ENCODE measurements at places on chromosomes 2 and 18.
A peak's percentile ranks its signal among the peaks of the same experiment; 100 is the strongest.

- DNase-seq: peak; percentile 64
Observed at GRCh38 chr2:206556357-206556949, 85.8 kb upstream of the FAM237A start.

GRCh38 chr2:3725458-3726250 is 22.3 kb downstream of the DCDC2C start:
- no peak for DNase-seq

DNA sequence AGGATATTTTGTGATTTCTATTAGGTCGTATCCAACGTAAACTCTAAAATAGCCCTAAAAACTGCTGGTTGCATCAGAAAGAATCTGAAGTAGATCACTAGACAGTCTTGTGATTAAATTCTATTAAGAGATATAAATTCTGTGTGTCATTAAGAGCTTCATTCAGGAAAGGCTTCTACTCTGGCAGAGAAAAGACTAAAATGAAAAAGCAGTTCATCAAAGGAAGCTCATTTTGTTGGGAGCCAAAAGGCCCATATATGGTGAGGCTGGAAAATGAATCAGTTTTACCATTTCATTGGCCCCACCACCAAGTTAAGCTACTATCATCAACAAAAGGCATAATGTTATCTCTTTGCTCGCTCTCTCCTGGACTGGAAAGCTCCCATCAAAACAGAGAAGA is 261.1 kb downstream of the SATB2 start:
- no peak for DNase-seq

- DNase-seq: no peak
Observed at GRCh38 chr2:176781570-176782217, 430.9 kb upstream of the HNRNPA3 start.

DNA sequence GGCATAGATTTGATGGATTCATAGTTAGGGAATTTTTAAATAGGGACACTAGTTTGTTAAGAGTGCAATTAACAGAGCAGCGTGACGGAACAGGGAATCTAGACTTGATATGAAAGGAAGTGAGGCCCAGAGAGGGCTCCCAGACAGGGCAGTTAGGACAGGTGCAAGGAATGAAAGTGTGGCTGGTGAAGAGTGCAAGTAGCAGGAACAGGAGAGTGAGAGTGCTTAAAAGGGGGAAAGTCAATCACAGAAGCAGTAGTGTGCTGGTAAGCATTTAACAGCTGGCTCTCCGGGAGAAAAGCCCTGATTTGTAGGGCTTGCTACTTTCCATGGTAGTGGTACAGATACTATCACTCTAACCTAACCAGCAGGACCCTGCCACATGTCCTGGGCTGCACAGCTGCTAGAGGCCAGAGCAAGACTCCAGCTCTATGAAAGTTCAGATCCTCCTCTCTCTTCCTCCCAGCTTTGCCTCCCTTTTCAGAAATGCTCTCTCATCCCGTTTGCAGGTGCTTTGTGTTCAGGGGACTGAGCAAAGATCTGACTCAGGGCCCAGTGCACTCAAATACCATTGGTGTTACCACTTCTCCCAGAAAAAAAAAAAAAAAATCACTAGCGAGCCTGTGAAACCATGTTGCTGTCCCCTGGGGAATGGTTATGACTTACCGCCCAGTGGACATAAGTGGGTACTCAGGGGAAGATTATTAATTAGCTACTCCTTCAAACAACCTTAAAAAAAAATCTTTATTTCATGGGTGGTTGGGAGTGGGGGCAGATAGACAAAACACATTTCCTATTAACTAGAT is 18.1 kb upstream of the GCFC2 start:
- DNase-seq: no peak

- peak; percentile 68 for DNase-seq
Observed at GRCh38 chr18:63994783-63995399, 25.0 kb downstream of the SERPINB8 start.

DNA sequence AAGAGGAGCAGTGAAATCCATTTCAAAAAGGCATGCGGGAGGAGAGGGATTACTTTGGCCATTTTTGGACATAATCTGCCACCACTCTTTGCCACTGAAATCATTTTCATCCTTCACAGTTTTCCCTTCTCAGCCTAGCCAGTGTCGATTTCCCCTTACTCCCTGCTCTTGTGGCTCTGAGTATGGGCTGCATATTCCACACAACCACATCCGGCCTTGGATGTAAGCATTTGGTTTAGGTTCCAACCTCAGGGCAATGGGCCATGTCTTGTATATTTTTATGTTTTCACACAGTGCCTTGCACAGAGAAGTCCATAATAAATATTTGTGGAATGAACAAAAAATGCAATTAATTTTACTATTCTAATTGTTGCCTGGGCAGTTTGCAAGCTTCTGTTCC is 7.7 kb upstream of the SERPINE2 start:
- peak; percentile 17 for DNase-seq

DNA sequence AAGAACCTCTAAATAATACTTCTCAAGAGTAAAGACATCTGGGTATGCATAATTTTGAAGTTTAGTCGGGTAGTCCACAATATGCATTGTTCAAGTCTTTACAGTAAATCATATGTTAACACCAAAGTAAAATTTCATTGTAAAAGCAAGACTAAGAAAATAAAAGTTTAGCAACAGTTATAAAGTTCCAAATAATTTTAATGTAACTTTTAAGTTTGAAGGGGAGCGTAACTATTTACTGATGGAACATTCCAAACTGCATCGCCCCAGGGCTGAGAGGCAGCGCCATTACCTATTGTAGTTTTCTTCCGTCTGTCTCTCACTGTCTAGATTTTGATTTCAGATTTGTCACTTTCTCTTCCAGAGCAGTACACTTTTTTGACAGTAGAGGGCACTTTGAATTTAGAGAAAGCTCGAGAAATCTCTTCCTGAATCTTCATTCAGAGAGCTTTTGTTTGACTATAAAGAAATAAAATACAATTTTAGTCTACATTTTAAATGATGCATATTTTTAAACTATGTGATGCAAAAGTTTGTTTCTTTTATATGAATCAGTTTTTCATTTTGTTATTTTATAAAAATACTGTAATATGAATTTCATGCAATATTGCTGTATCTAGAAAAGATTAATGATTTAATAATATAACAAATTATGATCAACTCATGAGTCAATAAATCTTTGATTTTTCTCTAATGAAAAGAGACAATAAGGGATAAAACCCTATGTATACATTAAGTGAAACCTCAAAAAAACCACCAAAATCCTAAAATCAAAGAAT is 389.8 kb downstream of the FIGN start:
- peak; percentile 76 for DNase-seq

GRCh38 chr2:119376810-119377209 is 10.0 kb downstream of the DBI start:
- no peak for DNase-seq

DNA sequence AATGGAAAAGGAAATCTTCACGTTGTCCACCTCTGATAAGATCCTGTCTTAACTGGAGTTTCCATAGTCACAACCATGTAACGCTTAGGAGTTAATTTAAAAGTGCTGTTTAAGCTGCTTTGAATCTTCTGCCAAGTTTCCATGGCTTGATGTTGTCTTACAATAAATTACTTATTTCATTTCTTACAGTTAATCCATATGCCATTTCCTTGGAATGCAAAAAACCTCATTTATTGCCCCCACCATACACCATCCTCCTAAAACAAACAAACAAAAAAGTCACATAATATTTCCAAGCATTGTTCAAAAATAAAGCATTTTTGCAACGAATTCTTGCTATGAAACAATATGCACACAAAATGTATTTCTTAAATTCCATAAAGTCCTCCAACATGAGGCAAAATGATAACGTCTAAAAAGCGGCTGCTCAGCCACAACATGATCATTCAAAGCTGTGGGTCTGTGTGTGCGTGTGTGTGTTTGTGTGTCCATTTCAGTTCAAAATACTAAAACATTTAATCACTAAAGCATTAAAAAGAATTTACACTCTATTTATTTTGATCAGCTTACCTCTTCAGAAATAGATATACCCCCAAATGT is 46.8 kb upstream of the PXDN start:
- no peak for DNase-seq

DNA sequence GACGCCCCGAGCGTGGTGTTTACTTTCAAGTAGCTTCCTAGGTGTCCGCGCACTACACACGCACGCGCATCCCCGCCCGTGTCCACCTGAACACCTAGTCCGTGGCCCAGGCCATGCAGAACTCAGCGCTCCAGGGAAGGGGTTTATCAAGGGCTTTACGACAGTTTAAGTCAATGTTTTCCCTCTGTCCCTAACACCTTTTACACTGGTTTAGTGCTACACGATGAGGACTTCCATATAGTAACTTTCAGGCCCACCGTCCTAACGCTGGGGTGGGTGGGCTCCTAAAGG is 1.4 kb upstream of the BCL2 start:
- no peak for DNase-seq

- no peak for DNase-seq
Observed at GRCh38 chr2:147382322-147382948, 462.4 kb upstream of the ACVR2A start.

GRCh38 chr2:10101491-10101890 is 21.0 kb upstream of the RRM2 start:
- no peak for DNase-seq

DNA sequence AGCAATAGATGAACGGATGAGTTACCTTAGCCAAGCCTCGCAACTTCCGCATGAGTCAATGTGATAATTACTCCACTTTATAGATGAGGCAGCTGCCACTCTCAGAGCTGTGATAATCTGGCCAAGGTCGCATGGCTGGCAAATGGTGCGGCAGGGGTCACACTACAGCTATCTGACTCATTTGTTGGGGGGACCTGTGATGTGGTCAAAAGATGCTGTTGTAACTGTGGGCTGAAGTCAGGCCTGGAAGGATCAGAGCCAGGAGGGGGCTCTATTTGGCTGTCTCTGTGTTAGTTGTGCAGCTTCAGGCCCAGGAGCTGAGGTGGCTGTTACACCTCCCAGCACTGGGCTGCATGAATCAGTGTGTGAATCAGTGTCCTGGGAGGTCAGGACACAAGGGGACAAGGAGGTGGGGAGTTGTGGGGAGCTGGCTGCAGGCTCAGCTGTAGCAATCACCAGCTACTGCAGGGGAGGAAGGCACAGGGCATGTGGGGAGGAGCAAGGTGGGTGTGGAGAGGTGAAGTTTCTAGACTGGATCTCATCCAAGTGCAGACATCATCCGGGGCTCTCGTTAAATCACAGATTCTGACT is 33.1 kb downstream of the NGEF start:
- DNase-seq: peak; percentile 24

- DNase-seq: peak; percentile 8
Observed at GRCh38 chr2:197677483-197677882, 2.1 kb upstream of the RFTN2 start.

GRCh38 chr2:232103140-232103737 is 141.7 kb downstream of the DIS3L2 start:
- peak; percentile 79 for DNase-seq
